ENCODE measurements at places on chromosomes 16 and 17.
A peak's percentile ranks its signal among the peaks of the same experiment; 100 is the strongest.

DNA sequence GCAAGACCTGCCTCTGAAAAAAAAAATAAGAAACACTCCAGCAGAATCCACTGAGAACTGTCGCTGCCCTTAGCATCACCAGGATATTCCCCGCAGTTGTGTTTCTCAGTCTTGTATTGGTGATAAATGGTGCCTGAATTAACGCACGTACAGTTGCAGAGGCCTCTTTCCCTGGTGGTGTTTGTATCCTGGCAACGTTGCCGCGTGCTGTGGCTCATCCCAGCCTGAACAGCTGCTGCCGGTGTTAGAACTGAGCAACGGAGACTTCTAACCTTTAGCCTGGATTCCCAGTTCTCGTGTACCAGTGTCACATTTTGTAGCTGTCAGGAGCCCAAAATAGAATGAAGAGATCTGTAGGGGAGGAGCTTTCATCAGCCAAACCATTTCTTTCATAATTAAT is 4.8 kb downstream of the MLYCD start:
- peak; percentile 6 for DNase-seq

- no peak for DNase-seq
Observed at GRCh38 chr17:29136998-29137730, 43.0 kb downstream of the MYO18A start.

GRCh38 chr16:55944377-55944802 is 69.2 kb upstream of the CES5A start:
- peak; percentile 39 for DNase-seq

DNA sequence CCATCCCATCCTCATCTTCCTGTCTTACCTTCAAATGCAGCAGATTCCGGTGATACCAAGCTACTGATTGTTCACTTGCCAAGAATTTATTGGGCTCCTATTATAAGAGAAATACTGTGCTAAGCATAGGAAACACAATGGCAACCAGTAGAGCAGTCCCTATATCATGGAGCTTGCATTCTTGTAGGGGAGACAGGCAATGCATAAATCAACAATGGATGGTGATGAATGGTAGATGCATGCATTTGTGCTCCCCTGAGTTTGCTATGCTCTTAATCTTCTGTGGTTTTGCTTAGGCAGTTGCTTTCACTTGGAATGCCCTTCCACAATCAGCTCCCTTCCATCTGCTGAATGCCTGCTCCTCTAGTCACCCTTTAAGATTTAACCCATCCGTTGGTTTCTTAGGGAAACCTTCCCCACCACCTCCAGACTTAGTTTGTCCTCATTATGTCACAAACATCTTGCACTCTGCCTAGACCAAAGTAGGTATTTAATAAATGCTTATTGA is 200.2 kb upstream of the TOX3 start:
- DNase-seq: no peak

- no peak for DNase-seq
Observed at GRCh38 chr16:78365366-78365765, 265.9 kb downstream of the WWOX start.
